ENCODE measurements at places on chromosomes 7 and 10.

GRCh38 chr10:71774916-71775702 lies 1.8 kb upstream of the VSIR start:
- no peak for DNase-seq

DNA sequence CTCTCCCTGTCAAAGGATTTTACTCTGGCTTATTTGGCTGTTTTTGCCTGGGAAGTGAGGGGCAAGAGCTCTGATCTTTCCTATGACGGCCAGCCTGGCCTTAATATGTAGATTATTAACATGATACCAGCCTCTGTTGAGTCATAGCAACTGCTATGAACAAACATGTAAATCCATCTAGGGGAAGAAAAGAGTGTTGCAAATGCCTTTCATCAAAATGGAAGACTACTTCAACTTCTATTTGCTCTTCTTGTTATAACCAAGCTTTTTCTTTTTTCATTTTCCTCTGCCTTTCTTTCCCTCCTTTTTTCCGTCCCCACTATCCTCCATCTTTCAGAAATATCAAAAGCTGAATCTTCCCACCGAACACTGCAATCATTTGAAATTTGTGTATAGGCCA lies 46.6 kb downstream of the BTRC start:
- DNase-seq, result no peak

DNA sequence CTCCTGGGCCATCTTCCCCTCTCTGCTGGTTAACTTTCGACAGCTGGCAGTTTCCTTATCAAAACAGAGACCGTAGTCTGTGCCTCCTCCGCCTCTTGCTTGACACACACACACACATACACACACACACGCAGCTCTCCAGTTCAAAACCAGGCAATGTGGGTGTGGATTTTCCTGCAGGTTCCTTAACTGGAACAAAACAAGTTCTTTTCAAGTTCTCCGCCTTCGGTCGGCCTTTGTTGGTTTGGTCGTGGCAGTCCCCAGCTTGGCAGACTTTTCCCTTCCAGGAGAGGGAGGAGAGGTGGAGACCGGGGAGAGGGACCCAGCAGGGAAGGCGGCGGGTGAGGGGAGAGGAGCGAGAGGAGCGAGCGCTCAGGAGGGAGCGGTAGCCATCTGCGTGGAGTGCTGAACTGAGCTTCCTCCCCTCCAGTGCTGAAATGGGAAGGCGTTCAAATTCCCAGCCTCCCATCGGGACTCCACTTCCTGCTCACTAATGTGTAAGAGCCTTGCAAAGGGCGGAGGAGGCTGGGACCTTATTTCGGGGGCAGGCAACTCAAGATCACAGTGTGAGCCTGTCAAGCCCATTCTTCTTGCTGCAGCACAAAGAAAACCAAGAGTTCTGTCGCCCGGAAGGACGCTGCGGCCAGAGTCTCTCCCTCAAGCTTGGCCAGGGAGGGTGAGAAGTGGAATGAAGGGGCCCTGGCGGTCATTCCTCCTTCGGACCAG lies 120.6 kb downstream of the PRPF18 start:
- no peak for DNase-seq

GRCh38 chr10:97733256-97733655 lies 3.7 kb upstream of the ZFYVE27 start:
- no peak for DNase-seq

- no peak for DNase-seq
These were observed 124.7 kb downstream of the GRM3 start for GRCh38 chr7:86768394-86768793.

- no peak for DNase-seq
These were observed 199.2 kb downstream of the IMMP2L start for GRCh38 chr7:111363099-111363498.

DNA sequence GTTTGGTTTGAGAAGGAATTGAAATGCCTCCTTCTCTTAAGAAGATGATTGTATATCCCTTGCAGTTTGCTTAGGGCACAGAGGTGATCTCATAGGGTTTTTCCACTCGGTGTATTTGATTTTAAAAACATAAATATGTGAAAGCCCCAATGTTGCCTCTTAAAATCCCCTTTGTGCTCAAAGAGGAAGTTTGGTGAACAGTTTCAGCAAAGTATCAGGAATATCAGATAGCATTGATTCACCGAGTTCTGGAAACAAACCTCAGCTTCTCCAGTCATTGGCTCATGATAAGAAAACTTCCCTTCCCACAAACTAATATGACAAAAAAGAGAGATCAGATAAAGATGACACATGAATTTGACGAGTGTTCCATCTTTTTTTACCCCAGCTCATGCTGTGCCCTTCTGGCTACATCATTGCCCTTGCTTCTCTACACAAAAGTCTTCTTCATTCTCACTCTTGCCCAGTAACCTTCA lies 20.1 kb upstream of the SMNDC1 start:
- no peak for DNase-seq

DNA sequence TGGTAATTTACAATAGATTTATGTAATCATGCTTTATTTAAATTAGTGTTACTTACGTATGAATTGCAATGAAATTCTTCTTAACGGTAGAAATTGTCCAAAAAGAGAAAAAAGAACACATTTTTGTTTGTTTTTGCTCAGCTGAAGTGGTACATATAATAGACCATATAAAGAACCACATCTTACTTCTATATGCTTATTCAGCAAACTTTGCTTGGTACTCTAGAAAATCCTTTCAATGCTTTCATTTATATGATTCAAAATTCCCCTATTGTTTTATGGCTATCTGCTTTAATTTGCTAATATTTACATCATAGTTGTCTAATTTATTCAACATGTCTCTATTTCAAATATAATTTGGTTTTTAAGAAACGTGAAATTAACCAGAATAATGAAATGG lies 903.2 kb downstream of the ANKRD7 start:
- DNase-seq, result no peak

- no peak for DNase-seq
These were observed 89.2 kb upstream of the MKLN1 start for GRCh38 chr7:131238347-131238931.

GRCh38 chr10:62573929-62574328 lies 199.8 kb downstream of the ZNF365 start:
- no peak for DNase-seq

DNA sequence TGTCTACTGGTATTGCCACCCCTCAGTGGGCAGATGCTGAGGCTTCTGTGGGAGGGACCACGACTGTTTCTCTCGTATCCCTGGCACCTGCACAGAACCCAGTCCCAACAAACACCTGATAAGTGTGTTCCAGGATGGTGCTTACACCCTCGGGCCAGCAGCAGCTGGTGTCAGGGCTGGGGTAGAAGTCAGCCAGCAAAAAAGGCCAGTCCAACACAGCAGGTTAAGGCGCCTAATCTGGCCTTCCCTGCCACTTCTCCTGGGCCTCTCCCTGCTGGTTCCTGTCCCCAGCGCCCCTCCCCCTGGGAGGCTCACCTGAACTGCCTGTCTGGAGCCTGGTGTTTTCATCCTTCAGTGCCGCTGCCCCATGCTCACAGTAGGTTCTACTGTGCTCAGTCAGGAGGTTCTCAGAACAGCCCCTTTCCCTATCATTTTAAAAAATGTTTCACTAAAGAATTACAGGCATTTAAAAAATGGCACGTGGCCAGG lies 20.0 kb downstream of the PODXL start:
- DNase-seq, result no peak

GRCh38 chr7:50391386-50391785 lies 58.8 kb downstream of the FIGNL1 start:
- no peak for DNase-seq

DNA sequence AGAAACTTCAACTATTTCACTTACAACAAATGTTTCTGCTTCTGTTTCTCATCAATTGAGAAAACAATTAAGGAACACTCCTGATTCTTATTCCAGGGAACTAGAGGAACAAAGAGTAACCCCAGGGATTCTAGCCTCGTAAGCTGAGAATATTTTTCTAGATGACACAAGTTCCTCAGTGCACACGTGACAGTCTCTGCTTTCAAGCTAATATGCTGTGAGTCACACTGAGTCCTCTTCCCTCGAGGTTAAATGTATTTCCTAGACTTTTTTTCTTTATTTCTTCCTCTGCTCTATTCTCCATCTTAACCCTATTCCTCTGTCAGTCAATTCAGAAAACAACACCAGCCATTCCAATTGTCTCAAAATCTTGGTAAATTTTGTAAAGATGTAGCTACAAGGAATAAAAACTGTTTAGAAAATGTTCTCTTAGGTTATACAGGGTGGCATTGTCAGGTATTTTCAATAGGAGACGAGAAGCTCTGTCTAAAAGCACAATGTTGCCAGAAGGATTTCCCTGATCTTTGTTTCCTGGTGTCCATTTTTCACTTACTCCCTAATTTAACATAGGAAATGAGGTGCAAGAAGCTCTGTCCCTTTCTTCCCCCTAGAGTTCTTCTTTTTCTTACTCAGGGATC lies 5.8 kb upstream of the C1GALT1 start:
- DNase-seq, result no peak

DNA sequence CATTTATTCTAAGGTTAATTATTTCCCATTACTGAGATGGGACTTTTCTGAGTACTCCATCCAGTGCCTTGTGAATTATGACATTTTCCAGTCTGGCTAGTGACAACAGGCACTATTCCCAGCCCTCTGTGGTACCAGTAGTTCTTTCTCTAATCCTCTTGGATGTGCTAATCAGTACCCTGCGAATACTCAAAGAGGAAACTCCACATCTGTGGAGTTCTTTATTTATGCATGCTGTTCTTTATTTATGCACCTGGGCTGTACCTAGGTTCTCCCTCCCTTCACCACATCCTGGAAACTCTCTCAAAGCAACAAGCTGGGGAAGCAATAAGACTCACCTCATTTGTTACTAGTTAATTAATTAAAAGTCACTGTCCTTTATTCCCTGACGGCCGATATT lies 83.5 kb downstream of the TSPAN12 start:
- DNase-seq, result no peak

DNA sequence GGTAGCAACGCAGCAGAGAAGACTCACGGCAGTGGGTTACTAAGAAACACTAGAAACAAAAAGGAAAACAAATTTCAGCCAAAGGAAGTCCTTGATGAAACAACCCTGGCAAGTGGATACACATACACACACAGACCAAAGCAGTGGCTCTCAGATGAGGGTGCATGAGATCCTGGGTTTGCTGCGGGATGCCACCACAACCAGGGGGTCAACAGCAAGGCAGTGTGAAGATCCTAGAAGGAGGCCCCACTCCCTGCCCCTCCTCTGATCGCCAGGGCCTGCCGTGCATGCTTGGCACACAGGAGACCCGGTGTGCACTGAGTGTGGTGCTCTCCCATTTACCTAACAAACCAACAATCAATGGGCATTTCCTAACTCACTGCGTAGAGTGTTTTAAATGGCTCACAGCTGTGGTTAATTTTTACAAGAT lies 252.3 kb upstream of the KLF14 start:
- no peak for DNase-seq

- no peak for DNase-seq
These were observed 80.1 kb downstream of the MCU start for GRCh38 chr10:72772031-72772430.

DNA sequence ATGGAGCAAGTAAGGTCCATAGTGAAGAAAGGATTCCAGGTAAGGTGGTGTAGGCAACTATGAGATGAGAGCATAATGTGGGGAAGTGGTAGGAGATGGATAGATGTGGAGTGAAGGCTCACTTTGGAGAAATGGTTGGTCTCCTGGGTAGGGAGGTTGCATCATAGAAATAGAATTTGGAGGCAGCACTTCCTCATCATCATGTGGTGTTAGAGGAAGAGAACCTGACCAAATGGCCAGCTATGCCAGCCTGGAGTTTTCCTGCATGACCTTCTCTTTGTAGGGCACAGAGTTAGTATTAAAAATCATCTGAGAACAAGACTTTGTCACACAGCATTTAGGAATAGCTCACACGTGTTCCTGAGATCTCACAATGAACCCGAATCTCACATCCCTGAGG lies 126.7 kb upstream of the CXCL12 start:
- no peak for DNase-seq

- DNase-seq, result no peak
These were observed 12.0 kb downstream of the EEPD1 start for GRCh38 chr7:36165059-36165458.

DNA sequence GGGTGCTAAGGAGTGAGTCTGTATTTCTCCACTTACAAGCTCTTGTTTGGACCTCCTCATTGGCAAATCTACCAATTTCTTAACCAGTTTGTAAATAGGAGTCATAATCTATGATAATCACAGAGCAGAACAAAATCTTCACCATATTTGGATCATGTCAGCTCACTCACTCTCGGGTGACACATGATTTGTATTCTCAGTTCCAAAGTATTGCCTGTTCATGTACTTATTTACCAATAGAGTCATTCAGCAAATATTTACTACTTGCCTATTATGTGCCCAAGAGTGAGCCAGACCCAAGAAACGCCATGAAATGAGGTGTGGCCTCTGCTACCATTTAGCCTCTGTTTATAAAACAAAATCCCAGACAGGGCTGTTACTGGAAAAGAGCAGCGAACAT lies 114.8 kb downstream of the TSPAN12 start:
- no peak for DNase-seq

GRCh38 chr10:5723692-5724091 lies 39.1 kb downstream of the TASOR2 start:
- DNase-seq, result no peak

GRCh38 chr10:1674501-1674900 lies 62.8 kb downstream of the ADARB2 start:
- no peak for DNase-seq

DNA sequence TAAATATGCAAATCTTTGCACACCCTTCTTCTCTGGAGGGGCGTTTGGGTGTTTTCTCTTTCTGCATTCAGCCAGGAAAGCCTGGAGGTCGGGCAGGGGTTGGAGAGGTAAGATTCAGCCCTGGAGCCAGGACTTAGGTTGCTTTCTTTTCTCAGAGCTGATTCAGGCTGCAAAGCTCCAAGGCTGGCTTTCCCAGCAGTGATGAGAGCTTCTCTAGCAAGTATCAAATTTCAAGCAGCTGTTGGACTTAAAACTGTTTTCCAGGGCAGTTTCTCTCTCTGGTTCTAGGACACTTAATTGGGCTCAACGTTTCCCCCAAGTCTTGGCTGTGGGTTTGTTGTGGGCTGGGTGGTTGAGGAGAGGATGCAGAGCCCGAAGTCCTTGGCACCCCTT lies 608 bp downstream of the AKR1B10 start:
- no peak for DNase-seq

DNA sequence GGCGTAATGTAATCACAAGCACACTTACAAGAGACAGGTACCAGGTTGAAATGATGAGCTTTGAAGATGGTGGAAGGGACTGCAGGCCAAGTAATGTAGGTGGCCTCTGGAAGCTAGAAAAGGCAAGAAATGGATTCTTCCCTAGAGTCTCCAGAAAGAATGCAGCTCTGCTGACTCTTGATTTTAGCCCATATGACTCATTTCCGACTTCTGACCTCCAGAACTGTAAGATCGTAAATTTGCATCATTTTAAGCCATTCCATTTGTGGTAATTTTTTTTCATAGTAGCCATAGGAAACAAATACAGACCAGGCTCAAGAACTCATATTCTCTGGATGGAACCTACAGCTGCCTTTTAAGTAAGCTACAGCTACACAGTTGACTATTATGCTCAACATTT lies 315.5 kb downstream of the MAGI2 start:
- DNase-seq, result no peak

DNA sequence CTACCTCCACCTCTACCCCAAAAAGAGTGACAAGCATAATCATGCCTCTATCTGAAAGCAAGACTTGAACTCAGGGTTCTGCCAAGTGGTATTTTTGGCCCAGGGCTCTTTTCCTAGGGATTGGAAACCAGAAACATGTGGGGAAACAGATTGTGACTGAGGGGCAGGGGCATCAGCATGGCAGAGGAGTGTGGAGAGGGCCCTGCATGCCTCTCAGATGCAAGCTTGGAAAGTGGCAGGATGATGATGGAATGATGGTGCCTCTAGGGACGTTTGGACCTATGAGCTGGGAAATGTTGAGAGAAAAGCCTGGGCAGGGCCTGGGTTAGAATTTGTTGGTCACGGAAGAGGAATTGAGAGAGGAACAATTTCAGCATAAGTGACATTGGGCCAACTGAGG lies 78.4 kb upstream of the LEP start:
- no peak for DNase-seq

- no peak for DNase-seq
These were observed 994 bp upstream of the CYP51A1 start for GRCh38 chr7:92135052-92135889.
